ENCODE measurements at places on chromosomes 6 and 20.

DNA sequence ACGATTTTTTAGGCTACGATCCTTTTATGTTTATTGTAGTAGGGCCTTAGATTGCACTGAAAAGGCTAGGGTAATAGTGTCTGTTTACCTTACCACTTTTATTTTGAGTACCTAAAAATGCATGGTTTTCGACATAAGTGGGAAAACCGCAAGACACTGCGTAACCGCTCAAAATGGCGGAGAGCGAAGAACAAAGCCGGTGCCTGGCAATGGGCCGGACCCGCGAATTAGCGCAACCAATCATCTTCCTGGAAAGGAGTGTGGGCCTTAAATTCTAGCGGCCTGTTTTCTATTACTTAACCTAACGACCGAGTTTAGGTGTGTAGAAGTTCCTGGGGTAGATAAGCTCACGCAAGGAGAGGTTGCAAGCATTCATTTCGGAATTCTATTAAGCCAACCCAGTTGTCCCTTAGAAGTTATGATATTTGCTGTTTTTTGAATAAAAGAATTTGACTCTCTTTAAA lies 118.0 kb downstream of the HFE start:
- peak; percentile 86 for DNase-seq

DNA sequence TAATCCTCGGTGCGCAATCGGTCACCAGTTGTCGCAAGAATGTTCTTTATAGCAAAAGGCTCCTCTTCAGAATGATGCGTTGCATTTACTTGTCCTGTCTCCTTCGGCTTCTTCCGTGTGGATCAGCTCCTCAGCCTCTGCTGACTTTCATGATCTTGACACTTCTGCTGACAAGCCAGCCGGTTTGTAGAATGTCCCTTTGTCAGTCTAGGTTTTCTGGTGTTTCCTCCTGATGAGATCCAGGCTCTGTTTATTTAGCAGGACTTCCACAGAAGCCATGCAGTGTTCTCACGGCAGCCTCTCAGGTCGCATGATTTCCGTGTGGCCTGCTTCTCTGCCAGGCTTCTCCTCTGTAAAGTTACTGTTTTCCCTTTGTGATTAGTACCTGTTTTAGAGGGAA lies 66.9 kb downstream of the STX11 start:
- DNase-seq, result no peak

GRCh38 chr6:38776515-38776914 lies 61.4 kb downstream of the DNAH8 start:
- DNase-seq, result peak; percentile 4

- no peak for DNase-seq
Observed at GRCh38 chr20:48821261-48821920, 6.4 kb downstream of the PREX1 start.

DNA sequence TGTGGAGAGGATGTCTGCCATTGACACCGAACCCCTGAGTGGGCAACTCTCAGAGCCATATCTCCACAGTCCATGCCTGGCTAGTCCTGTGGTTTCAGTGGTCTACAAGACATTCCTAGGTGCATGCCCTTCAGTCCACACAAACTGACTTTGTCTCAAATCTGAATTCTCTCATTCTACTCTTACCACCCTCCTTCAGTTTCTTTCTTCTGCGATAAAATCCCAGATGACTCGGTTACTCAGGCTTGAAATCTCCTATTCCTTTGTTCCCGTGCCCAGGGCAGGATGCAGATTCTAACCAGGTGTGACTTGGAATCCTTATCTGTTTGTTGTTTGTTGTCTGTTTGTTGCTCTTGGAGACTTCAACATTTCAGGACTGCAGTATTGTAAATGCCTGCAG lies 9.3 kb downstream of the CDS2 start:
- DNase-seq, result no peak

GRCh38 chr6:44474643-44475042 lies 87.1 kb downstream of the CDC5L start:
- no peak for DNase-seq

- DNase-seq, result peak; percentile 35
Observed at GRCh38 chr20:62971950-62972844, 19.7 kb downstream of the SLC17A9 start.

GRCh38 chr20:58286729-58287128 lies 22.8 kb upstream of the RAB22A start:
- DNase-seq, result no peak

- DNase-seq, result no peak
Observed at GRCh38 chr20:59564171-59564570, 40.2 kb upstream of the PHACTR3 start.

- no peak for DNase-seq
Observed at GRCh38 chr20:20401991-20402390, 34.1 kb downstream of the INSM1 start.

- no peak for DNase-seq
Observed at GRCh38 chr6:50989123-50989522, 170.5 kb downstream of the TFAP2B start.

- DNase-seq, result no peak
Observed at GRCh38 chr6:110681543-110682459, 133.5 kb downstream of the CDK19 start.

DNA sequence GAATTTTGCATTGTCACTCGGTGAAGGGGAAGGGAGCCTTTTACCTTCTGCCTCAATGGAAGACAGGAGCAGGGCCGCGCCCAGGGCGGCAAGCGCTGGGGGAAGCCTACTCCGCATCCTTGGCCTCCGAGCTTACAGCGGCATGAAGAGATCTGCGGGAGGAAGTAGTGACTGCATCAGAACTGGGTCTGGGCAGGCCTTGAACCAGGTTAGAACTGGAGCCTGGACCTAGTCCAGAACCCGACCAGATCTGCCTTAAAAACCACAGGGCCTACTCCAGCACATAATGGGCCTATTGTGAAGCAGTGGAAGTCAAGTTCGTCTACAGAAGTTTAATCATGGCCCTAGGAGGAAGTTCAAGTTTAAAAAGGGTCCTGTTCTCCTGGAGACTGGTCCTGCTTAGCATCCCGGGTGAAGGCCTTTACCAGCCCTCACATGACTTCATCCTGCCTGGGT lies 3.1 kb downstream of the COL12A1 start:
- no peak for DNase-seq

DNA sequence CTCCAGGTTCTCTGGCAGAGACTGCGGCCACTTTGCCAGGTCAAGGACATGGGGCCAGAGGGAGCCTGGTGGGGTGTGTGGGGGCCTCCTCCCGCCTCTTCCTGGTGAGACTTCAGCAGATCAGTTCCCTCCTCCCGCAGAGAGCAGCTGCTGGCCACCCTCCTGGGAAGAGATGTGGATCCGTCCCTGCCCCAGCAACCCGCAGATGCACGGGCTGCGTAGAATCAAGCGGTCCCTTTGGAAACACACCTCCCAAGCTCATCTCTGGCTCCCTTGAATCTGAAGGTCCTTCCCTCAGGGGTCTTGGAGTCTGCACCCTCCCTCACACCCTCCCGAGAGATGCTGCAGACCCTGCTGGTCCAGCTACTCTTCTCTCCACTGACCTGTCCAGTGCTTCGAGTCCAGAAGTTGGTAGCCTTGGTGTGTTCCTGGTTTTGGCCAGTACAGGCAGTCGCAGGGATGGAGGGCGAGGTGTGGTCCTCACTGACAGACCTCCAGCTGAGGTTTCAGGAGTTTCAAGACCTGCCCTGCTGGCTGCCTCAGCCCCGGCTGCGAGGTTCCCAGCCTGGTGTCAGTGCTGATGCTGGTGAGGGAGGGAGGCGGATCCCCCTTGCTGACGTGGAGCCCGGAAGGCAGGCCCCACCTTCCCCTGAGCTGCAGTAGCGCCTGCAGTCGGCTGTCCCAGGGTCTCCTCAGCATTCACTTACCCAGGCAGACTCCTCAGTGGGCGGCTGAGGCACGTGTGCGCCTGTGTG lies at the start of gene NPBWR2:
Gene NPBWR2, minus strand, starts transcription at position 585 of the 755 bp plus-strand sequence. CDS start 734 bp downstream, outside the sequence.
- DNase-seq, result no peak

GRCh38 chr20:919491-919916 lies 3.4 kb upstream of the ANGPT4 start:
- no peak for DNase-seq

DNA sequence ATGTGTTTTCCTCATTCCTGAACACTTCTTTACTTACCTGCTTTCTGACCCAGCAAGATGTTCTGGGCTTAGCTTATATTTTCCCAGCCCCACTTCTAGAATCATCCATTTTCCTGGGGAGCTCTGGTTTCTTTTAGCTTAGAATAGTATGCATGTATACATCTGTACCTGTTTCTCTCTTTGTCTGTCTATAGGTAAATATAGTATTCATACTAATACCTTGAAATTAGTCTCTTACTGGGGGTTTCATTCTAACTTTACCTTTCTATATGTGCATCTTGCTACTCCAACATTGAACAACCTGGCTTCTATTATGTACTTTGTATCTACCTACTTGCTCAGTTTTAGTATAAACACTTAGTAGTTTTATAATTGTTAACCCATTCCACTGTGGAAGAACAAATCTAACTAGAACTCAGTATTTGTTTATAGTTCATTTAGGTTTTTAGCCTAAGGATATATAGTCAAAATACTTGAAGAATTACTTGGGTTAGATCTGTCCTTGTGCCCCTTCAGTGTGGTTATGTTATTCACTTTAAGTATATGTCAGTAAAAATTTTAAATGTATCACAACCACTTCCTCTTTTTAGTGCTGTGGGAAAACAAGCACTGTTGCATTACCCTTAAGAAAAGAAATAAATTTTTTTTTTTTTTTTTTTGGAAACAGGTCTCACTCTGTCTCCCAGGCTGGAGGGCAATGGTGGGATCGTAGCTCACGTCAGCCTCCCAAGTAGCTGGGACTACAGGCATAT lies 54.0 kb downstream of the ASXL1 start:
- DNase-seq, result no peak

GRCh38 chr20:11119573-11119972 lies 445.8 kb upstream of the JAG1 start:
- DNase-seq, result no peak

- no peak for DNase-seq
Observed at GRCh38 chr6:31558631-31559500, 11.5 kb downstream of the NFKBIL1 start.

Data from fibroblast of skin of left quadriceps (primary cell).